EL (cell line): ENCODE measurements at places on chromosomes 2 and 18.

DNA sequence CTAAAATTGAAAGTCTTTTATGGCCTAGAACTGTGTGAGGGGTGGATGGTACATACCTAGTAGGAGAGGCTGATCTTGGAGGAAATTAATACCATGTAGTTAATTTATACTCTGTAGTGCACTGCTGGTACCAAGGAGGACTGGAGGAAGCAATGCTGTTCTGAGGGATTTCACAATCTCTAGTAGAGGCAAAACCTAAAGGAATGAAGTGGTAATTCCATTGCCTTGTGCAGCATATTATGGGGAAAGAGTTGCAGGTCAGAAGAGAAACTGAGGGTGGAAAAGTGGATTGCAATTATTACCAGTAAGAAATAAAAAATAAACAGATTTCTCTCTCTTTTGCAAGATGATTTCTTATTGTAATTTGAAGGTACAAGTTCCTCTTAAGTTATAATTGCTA lies 2.2 kb downstream of the ABI2 start:
- DNase-seq = peak; percentile 54

GRCh38 chr18:28767727-28768211 lies 590.8 kb upstream of the CDH2 start:
- DNase-seq = peak; percentile 71

- DNase-seq = peak; percentile 68
Measured at GRCh38 chr2:166539340-166540162, 45.5 kb upstream of the SCN7A start.

DNA sequence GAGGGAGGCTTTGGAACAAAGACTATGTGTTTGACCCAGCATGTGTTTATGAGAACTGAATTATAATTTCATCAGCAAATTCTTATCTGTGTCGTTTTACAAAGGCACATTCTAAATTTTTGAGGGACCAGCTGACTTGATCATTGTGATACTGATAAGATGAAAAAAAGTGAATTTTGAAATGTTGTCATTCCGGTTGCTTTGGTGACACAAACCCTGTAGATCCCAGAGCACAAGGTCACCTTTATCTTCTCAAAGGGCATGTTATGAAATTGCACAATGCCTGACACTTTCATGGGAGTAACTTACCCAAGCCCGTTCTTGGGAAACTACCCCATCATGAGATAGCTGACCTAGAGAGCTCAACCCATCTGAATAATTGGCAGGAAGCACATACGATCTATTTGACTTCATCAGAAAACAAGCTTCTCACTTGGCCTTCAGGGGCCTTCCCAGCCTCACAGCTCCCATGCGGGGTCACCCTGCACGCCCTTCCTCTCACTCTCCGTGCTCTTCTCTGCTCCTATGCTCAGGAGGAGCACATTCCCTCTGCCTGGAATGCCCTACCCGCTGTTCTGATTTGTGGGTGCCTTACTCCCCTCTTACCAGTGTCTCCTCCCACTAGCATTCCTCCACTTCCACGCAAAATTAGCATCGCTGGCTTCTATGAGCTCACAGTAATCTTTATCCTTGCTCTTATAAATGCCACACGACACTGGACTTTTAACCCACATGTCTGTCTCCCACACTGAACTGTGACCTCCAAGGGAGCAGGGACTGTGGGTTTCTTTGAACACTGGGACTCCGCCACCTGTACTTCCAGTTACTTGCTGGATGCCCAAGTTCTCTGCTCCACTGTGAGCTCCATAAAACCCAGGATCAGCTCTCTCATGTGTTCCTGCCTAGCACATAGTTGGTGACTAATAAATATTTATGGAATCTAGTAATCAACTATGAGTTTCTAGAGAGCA lies 555.8 kb upstream of the ID2 start:
- peak; percentile 56 for DNase-seq

GRCh38 chr2:223057569-223057968 lies 5.6 kb downstream of the KCNE4 start:
- no peak for DNase-seq

- no peak for DNase-seq
Measured at GRCh38 chr2:238247841-238248453, 8.1 kb upstream of the HES6 start.

DNA sequence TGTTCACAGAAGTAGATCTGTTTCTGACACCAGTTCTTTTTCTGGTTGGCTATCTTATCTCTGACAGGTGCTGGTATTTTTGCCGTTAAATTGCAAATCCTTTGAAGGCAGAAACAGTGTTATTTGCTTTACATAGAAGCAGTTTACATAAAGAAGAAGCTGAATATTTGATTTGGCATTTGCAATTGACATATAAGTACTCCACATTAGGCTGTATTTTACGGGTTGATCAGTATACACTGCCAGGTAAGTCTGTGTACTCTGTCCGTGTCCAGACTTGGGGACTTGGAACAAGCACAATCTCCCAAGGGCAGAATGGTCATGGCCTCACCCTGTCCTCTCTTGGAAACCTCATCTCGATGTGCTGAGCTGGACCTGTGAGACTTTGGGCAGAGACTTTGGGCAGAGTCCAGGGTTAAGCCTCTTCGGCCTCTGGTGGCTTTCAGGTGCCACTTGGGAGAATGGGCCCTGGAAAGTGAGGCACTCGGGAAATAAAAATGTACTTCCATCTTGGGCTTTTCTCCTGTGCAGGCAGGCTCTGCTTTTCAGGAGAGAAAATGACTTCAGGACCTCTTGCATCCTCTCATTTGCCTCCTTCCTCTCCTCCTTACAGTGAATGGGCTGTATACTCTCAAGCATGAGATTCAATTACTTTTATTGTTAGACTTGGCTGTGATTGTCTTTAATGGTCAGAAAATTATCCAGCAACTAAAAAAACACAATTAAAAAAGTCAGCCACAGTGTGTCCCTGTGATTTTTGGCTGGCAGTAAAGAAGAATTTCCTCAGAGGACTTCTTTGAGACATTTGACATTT lies 108.5 kb downstream of the RAPGEF4 start:
- DNase-seq = no peak

DNA sequence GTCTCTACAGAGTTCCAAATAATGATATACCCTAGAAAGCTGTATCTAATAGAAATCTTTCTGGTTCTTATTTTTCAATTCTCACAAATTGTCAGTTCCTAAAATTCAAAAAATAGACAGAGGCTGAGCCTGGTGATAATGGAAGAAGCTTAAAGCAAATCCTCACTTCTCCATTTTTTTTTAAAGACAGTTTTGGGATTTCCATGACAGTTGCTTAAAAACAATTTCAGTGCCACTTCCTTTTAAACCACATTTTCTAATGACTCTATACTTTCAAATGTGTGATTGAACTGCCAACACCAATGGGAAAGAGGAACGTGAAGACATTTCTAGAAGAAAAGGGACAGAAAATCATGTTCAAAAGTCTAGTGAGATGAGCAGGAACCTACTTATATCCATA lies 4.0 kb downstream of the GKN2 start:
- no peak for DNase-seq

DNA sequence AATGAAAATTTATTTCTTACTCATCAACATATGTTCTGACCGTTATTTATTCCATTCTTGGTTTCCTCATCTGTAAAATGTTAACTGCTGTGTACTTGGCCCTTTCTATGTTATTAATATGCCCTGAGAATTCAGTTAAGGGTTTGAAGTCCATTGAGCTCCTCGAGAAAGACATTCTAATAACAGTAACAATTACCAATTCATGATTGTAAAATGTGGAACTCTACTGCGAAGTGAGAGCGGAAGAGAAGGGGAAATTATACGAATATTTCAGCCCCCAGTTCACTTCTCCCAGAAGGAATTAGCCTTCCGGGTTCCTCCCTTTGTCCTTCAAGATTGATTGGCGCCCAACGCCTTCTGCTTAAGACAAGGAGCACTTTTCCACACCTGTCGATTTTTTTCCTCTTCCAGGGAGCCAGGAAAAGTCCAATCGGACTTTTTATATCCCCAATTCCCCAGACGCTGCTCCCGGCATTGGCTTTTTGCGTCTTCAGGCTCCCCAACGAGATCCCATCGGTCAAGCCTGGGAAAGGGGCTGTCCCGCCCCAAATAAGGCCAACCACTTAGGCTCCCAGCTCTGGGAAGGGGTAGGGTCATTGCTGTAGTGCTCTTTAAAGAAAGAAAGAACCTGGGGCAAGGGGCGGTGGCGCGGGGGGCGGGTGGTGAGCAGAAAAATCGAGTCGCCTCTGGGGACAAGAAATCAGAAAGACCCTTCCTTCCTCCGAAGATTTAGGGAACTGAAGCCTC lies 1.6 kb downstream of the DSC2 start:
- no peak for DNase-seq
